ENCODE measurements at places on chromosomes 6 and 20.

DNA sequence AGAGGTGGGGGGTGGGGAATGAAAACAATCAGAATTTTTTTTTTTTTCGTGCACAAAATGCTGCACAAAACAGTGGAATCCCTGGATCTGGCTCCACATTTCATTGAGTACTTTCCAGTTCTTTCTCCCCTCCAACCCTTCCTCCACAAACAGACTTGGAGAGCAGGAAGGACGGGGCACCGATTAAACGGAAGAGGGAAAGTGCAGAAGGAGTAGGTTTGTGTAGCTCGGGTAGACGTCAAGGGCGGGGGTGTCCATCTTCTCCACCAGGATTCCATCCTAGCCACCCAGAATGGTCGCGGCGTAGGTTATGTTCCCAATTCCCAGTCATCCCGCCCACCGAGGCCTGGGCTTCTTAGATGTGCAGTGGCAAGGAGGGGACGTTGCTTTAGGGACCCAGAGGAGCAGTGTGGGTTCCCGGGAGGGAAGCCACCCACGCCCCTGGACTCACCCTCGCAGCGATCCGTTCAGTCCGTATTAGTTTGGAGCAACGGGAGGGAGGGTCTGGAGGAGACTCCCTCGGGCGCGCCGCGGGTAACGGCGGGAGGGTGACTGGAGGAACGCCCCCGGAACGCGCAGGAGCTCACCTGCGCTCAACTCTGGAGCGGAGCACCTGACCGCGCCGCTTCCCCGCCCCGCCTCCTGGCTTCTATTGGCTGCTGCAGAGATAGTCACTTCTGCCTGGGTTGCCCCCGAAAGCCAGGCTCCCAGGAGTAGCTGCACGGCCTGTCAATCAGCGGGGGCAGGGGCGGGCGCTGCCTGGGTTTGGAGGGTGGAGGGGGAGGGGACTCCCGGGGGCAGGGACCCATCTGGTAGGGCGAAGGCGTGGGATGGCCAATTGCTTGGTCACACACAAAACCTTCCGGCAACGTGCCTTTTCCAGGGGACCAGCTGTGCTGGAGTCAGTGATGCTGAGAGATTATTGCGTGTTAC is at the start of gene ENPP5:
ENPP5 (minus strand) TSS at position 624 of the 933 bp plus-strand sequence. CDS start 2,718 bp downstream, outside the sequence.
- DNase-seq = peak; percentile 28

DNA sequence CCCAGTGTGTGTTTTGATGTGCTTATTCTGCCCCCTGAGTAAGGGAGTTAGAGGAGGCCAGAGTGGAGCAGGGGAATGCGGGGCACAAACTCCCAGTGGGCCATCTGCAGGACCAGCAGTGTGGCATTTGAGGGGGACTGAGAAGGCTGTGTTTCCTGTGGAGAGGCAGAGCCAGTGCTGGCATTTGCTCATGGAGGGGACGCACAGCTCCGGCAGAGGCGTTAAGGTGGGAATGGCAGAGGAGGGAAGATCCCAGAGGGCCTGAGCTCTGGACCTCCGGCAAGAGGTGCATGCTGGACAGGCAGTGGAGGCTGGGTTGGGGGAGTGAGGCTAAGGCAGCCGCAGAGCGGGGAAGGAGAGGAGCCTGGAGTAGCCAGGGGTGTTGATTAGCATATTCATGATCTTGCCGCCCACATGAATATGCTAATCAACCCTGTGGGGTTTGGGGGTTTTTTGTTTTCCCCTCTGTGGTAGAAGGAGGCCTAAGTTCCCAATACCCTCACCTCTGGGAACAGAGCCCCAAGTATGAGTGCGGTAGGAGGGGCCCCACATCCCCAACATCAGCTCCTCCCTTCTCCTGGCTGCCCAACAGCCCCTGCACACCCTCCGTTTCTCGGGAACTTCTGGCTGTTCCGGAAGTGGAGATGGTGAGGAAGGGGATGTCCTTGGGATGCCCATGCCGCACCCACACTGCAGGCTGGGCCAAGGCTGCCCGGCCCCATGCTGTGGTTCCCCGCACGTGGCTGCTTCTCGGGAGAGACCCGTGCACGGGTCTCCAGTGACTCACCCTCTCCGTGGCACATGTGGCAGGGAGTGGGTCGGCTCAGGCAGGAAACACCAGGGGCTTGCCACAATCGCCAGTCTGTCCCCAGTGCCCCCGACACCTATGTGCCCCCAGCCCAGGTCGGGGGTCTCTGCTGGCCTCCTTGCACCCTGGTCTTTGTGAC is 33.8 kb downstream of the DLGAP4 start:
- DNase-seq = no peak

GRCh38 chr6:140090871-140091270 is 716.4 kb upstream of the CITED2 start:
- DNase-seq = no peak

DNA sequence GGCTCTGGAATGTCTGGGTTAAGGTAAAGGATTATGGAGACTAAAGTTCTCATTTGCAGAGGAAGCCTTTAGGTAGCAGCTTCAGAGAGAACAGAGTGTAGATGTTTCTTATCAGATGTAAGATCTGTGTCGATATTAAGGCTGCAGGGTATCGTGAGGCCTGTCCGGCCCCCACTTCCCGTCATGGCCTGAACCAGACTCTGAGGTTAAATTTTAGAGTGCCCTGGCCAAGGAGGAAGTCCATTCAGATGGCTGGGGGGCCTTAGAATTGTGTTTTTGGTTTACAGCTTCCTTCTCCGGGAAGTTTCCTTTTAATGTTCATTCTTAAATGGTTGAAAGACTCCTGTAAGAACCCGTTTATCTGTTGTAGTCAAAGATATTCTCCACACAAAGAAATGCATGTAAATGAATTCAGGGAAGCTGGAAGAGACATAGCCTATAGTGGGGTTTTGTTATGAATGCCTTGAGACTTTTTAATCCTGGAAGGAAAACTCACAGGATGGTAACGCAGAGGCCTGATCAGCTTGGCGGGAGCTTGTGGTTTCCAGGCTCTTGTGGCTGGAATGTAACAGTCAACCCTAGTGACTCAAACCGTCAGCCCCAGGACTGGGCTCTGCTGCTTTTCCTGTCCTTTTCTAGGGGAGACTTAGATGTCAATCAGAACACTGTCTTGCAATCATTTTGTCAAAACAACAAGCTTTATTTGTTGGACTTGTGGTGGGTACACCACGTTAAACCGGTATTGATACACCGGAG is 34.7 kb downstream of the KIF25 start:
- no peak for DNase-seq

DNA sequence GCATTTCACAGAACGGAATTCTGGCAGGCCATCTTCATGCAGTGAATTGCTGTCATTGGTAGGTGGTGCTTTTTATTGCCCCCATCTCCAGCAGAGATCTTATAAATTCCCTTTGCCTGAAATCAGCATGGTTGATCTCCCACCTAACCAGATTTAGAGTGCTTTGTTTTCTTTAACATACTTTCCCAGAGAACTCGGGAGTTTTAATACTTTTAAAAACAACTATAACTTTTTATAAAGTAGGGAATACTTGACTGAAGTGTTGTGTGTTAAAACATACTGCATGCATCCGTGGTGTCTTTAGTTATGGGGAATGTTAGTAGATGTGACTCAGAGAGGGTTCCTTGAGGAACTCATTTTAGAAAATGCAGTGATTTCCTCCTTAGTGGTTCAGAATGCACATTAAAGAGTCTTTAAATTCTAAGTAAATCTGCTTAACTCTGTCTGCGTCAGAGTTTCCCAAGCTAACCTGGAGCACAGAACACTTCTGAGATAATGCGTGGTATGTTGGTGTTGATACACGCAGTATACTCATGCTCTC is 54.9 kb downstream of the AKAP12 start:
- DNase-seq = no peak

DNA sequence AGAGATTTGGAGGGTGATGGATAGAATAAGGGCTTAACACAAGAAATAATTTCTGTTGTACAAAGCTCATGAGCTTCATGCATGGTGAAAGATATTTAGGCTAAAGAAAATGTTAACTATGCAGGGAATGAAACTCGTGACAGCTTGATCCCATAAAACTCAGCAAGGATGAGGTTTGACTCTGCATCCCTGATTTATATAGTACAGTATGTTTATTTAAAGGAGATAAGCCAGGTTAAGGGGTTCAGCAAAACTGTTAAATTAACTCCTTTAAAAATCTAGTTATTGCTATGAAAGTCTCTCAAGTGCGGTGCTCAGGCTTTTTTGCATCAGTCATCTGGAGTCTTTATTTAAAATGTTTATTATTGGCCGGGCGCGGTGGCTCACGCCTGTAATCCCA is 326.4 kb downstream of the LAMA2 start:
- no peak for DNase-seq

GRCh38 chr20:39716796-39717341 is 754.7 kb downstream of the DHX35 start:
- no peak for DNase-seq

- DNase-seq = no peak
Observed at GRCh38 chr20:478010-478948, 15.9 kb upstream of the TBC1D20 start.

GRCh38 chr6:78435671-78436070 is 431.7 kb upstream of the IRAK1BP1 start:
- no peak for DNase-seq

DNA sequence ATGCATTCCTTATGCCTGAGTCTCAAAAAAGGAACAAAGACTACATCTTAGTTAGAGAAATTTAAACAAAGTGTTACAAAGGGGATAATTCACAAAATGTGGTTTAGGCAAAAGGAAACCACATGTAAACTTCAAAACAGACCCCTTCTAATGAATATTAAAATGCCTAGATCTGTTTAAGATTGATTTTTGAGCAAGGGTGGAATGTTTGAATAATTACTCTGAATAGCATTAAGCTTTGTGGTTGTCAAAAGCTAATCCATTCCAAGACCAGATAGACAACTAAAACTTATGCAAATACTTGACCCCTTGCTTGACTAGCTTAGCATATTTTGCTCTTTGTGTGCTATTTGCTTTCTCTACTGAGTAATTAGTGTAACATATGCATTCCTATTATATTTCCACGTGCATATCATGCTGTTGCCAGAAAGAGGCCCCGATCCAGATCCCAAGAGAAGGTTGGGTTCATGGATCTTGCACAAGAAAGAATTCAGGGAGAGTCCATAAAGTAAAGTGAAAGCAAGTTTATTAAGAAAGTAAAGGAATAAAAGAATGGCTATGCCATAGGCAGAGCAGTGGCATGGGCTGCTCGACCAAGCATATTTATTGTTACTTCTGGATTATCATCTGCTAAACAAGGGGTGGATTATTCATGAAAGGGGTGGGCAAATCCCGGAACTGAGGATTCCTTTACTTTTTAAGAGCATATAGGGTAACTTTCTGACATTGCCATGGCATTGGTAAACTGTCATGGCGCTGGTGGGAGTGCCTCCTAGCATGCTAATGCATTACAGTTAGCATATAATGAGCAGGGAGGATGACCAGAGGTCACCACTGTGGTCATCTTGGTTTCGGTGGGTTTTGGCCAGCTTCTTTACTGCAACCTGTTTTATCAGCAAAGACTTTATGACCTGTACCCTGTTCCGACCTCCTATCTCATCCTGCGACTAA is 1193.4 kb upstream of the EYS start:
- DNase-seq = no peak

- DNase-seq = no peak
Observed at GRCh38 chr20:50920997-50921396, 10.2 kb downstream of the ADNP start.

DNA sequence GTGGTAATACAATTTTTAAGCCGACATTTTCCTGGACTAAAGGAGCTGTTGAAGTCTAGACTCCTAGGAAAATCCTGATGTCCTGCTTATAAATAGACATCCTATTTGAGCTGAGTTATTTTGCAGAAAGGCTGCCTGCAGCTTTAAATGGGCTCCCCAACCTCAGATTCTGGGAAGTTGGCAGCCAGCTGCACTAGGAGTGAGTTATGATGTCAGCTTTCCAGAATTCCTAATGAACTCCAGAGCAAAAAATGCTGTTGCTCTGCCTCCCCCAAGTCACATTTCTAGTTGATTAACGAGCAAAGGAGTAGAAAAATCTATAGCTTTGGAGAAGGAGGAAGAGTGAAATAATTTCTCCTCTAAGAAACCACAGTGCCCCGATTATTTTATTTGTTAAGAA is 346.3 kb upstream of the SULF2 start:
- DNase-seq = no peak

- DNase-seq = no peak
Observed at GRCh38 chr20:48153523-48153922, 368.2 kb upstream of the SULF2 start.

DNA sequence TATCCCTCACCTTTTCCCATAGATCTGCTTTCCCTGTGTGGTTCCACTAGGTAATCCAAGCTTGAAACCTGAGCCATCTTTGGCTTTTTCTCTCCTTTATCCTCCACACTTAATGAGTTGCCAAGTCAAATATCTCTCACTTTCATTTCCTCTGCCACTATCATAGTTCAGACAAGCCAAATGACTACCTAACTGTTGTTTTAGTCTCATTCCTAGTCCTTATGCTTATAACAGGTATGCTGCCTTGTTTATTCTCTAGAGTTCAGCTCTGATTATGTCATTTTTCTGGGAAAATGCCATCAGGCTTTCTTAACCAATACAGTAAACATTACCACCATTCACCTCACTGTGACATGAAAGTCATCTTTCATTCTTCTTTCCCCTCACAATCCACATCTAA is 6.5 kb downstream of the EFHC1 start:
- no peak for DNase-seq

DNA sequence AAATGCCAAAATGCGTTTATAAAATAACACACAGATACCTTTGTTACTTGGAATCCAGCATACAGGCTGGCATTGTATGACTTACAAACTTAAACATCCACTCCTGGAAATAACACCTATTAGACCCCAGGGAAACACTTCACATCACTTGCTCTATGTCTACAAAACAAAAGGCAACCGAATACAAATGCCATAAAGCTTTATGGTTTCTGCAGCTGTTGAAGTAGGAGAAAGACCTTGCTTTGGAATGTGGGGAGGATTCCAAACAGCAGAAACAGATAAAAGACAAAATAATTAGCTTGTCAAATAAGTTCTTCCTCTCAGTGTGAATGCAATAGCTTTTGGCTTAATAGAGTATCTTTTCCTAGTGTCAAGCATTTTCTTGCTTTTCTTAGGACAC is 9.8 kb upstream of the AMD1 start:
- DNase-seq = no peak

DNA sequence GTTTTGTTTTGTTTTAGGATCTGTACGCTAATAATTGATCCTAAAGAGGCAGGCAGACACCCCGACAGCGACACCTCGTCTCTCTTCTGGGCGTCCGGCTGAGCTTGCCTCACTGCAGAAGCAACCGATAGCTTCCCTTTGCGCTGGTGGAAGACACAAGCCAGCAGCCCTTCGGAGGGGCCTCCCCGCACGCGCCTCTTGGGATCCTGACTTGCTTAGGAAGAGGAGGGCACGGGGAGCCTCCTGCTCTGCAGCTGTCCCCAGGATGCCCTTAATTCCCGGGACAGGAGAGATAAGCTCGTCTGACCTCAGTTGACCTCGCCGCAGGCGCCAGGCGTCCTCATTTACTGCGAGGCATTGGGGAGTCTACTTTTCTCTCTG is 94.0 kb downstream of the CD83 start:
- no peak for DNase-seq

- DNase-seq = no peak
Observed at GRCh38 chr6:170153436-170154319, 137.2 kb downstream of the DLL1 start.

Data from T follicular helper cell (primary cell).